ENCODE measurements at places on chromosomes 2 and 18.

- DNase-seq = peak; percentile 98
Observed at GRCh38 chr18:9643549-9643948, 29.2 kb upstream of the PPP4R1 start.

DNA sequence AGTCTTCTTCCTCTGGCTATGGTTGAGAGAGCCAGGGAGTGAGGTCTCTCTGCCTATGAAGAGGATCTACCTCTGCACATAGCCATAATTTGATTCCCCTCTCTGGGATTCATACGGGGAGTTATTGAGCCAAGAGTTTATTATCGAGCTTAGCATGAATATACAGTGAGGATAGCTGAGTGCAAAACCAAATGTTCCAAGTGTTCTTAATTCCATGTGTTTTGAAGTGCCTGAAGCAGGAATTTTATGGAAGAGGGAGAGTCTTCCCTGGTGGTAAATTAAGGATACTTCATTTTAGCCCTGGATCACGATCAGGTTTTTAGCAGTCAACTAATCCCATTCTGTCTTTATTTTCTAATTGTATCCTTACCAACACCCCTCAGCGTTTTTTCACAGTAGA lies 270.6 kb downstream of the C1D start:
- no peak for DNase-seq

DNA sequence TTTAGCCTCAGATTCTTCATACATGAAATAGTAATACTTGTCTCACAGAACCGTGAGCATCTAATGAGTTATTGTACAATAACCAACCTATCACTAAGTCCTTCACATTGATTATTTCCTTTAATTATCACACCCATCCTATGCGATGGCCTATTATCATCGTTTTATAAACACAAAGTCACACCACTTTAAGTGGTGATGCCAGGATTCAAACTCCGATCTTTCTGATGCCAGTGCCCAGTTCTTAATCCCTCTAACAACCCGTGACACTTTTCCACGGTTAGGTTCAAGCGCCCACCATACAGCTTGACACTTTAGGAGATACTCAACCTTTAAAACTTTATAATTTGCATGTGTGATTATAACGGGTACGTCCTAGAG lies 523 bp upstream of the ALMS1 start:
- no peak for DNase-seq

DNA sequence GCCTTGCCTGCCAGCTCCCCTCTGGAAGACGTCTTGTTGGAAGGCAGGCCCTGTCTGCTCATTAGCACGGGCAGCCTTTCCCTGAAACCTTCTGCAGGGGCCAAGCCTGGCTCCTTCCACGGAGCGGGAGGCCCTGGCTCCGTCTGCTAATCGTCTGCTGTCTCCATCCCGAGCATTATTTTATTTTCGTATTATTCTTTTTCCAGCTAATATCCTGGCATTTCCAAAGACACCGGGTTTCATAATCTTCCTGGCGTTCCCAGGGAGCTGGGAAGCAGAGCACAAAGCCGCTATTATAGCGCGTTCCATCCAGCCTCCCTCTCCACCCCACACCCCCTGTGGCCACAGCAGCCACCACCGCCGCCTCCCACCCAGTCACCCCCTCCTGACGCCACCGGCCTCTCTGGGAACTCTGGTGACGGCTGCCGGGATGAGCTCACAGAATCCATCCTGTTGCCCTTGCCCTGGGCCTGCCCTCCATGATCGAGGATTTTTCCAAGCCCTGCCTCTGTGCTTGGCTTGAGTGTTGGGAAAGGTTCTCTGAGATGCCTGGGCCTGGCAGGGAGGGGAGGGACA lies 125.5 kb downstream of the DYSF start:
- DNase-seq = no peak

- no peak for DNase-seq
Observed at GRCh38 chr2:23209059-23209458, 175.9 kb upstream of the KLHL29 start.

- DNase-seq = no peak
Observed at GRCh38 chr2:78546843-78547242, 478.7 kb upstream of the REG3G start.

GRCh38 chr2:112035786-112036185 lies 19.3 kb upstream of the TMEM87B start:
- no peak for DNase-seq

DNA sequence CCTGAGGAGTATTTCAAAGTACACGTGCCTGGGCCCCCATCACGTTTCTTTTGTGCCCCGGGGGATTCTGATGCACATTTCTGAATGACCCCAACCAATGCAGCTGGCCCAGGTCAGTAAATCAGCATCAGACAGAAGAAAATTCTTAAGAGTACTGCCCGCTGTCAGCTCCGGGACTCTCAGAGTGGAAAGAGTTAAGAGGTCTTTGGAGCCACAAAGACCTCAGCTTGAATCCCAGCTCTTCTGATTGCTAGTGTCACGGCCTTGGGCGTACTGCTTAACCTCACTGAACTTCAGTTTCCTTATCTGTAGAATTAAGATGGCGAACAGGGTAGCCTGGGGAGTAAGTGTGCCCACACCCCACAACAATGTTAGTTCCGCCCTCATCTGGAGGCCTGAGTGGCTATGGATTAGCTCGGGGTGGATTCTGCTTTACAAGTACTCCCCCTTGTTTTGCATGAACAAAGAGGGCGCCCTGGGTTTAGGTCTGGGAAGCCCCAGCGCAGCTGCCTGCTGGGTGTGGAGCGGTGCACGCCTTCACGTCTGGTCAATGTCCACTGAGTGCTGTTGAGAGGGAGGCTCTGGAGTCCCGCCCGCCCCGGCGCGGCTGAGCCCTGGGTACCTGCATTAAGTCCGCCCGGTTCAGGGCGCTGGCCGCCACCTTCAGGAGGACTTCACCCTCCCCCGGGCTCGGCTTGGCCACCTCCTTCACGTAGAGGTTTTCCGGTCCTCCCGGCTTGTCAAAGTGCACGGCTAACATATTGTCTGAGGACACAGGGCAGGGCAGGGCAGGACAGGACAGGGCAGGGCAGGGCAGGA lies 858 bp downstream of the TP53I3 start:
- peak; percentile 88 for DNase-seq

DNA sequence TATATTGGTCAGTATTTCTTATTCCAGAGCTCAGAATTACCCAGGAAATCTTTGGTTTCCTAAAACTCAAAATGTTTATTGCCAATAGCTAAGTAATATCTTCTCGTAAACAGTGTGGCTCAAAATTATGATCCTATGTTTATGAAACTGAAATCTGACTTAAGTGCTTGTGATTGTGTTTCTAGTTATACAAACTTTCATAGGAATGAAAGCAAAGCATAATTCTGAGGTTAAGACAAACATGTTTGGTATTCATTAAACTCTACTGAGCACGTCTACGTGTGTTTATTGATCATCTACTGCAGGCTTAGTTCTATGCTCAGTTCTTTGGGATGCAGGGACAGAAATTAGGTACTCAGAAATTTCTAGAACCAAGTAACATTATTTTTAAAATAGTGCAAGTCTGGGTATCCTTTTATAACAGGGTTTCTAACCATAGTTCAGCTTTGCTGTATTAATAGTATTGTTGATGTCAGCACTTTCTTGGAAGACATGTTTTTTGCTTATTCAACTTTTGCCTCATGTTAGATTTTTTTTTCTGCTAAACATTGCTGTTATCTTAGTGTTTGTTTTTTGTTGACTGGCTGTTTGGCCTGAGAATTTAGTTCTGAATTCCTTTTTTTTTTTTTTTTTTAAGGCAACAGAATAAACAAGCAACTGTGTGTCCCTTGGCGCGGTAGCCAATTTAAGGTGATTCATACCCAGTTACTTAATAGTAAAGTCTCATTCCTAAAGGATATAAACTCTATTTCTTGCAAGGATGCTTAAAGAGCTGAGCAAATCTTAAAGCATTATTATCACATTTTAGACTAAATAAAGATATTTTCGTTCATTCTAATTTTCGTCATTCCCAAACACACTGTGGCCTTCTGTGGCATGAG lies 31.3 kb downstream of the PTPRM start:
- no peak for DNase-seq

DNA sequence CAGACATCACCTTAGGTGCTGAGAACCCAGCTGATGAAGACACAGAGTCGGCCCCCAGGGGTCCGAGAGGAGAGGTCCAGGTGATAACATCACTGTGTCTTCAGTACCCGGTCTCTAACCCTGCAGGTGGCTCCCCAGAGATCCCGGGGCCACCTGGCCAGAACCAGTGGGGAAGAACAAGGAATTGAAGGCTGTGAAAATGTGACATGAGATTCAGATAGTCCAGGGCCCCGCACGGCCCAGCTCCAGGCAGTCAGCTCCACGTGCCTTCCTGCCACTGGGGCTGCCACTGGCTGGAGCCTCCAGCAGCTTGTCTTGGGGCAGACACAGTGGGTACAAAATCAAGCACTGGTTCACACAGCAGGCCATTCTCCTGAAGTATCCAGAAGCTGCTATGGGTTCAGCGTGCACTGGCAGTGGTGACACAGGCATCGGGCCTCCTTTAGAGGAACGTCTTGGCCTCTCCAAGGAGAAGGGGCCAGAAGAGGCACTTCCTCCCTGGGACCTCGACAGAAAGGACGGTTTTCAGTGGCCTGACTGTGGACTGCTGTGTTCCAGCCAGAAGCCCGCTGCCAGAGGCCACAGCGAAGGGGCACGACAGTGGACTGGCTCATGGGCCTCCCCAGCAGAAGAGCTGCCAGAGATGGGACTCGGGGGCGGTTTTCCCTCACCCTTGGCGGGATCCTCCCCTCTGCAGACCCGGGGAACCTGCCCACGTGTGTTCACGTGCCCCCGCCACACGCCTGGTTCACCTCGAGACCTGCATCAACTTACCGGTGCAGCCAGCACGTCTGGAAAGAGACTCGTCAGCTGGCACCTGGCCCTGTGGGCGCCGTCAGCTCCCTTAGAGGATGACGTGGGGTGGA lies 150.4 kb downstream of the HDAC4 start:
- DNase-seq = no peak

- DNase-seq = peak; percentile 90
Observed at GRCh38 chr2:149365931-149366583, 35.7 kb downstream of the LYPD6 start.

- DNase-seq = no peak
Observed at GRCh38 chr18:42004653-42005052, 49.6 kb downstream of the PIK3C3 start.

GRCh38 chr2:99256677-99257076 lies 1.2 kb upstream of the LYG2 start:
- no peak for DNase-seq

DNA sequence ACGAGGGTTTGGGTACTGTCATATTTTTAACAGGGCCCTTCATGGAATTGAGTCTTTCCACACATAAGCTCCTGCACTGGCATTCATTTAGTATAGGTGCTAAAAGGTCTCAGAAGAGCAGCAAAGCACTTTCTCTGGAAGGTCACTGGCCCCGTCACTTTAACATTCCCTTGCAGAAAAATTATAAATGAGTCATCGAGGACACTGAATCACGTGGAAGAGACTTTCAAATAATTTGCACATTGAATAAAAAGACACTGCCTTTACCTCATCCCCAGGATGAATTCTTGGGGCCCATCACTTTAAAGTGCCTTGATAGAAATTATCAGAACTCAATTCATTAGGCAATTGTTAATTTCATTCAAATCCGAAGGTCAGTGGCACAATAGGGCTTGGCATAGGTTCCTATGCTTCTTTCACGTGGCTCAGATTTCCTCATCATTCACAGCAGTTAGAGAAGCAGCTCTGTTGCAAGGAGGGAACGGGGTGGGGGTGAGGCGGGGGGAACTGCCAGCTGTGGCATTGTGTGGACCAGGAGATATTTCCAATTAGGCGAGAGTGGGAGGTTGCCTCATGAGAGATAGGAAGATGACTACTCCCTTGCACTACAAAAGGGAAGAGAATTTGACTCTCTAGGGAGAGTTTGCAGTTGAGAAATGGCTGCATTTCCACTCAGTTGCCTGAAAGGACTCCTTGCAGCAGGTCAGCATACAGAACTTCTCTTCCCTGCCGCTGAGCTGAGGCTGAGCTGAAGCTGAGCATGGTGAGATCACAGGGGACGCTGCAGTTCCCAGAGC lies 86.3 kb upstream of the NPAS2 start:
- peak; percentile 70 for DNase-seq

GRCh38 chr2:127072970-127073369 lies 34.0 kb downstream of the BIN1 start:
- no peak for DNase-seq

DNA sequence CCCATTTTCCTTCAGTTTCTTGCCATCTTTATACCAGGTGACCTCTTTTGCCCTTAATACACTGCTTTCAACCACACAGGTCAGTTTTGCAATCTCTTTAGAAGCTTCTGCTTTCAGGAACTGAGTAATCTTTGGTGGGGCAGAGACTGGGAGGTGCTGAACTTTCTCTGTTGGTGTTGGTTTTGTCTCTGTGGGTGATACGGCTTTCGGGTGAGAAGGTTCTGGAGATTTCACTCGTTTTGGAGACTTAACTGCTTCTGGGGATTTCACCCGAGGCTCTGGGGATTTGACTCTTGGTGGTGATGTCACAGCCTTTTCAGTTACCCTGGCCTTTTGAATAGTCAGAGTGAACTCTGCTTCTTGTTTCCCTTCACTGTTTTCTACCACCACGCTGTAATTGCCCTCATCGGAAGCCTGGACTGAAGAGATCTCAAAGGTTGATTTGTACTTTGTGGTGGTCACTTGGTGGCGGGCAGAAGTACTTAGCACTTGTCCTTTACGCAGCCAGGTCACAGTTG lies 50.4 kb downstream of the PLEKHA3 start:
- no peak for DNase-seq

GRCh38 chr2:27737676-27738348 lies 33.7 kb upstream of the MRPL33 start:
- peak; percentile 73 for DNase-seq

- DNase-seq = peak; percentile 96
Observed at GRCh38 chr2:217162533-217162932, 302.7 kb upstream of the TNP1 start.

GRCh38 chr2:171069286-171069956 lies 91.3 kb downstream of the TLK1 start:
- no peak for DNase-seq

DNA sequence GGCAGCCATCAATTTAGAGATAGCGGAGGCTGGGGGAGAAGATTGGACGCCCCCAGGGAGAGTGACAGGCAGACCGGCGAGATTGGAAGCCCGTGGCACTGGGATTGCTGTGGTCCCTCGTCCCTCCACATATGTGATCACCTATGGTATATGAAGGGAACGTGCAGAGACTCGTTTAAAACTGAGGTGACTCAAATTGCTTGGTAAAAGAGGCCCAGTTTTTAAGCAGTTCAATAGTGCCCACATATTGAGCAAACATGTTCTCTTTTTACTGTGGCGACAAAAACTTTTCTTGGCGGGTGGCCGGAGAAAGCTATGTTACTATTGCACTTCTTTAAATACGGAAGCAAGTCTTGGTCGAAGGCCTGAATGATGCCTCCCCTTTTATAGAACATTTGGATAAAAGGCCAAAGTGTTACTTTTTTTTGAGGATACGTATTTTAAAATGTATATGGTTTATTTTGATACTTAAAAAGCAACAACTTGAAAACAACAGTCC lies 9.1 kb downstream of the B3GNT2 start:
- no peak for DNase-seq

DNA sequence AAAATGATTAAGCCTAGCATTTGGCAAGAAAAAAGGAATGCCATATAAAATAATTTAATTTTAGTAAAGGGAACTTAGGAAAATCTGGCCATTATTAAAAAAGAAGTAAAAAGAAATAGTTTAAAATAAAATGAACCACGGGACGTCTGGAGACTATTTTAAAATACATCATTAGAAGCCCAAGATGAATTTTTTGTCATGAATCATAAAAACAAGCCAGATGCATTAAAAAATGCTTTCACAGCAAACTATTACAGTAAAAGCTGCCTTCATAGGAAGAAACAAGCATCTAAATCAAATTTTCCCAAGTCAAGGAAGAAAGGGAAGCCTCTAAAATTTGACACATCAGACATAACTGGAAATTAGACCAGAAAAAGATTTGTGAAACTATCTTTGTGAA lies 33.0 kb downstream of the COL5A2 start:
- DNase-seq = peak; percentile 45
